ENCODE measurements at places on chromosomes 6 and 20. TPM values are rescaled to one million over a fixed set of nuclear protein-coding genes. Genes with fewer than 3 reads are reported as not detected.

DNA sequence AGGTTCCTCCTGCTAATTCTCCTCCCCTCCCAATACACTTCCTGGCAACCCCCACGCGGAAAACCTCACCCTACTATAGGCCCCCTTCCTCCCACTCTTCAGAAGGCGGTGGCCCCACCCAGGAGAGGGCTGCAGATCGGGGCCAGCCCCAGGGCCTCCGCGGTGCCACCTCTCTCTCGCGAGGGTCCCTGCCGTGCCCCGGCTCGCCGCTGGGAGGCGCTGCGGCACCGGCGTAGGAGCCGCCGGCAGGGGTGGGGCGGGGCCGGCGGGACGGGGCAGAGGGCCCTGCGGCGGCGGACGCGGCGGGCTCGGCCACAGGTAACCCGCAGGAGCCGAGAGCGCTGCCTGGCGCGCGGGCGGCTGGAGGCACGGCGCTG lies at the start of gene ANKRD6:
ANKRD6 (plus strand) TSS at position 278 of the 377 bp plus-strand sequence. CDS start 133,825 bp downstream, outside the sequence.
- peaks cover 42% of the 10 kb centered on the region for H3K27me3 ChIP-seq
- H3K36me3 ChIP-seq = no peaks in the 10 kb centered on the region
- peak; percentile 65 for DNase-seq
- peak within 1 kb of the TSS; percentile 68 for H3K4me3 ChIP-seq
- no peaks in the 10 kb centered on the region for H3K4me1 ChIP-seq
- H3K27ac ChIP-seq = no peak within 1 kb of the TSS

DNA sequence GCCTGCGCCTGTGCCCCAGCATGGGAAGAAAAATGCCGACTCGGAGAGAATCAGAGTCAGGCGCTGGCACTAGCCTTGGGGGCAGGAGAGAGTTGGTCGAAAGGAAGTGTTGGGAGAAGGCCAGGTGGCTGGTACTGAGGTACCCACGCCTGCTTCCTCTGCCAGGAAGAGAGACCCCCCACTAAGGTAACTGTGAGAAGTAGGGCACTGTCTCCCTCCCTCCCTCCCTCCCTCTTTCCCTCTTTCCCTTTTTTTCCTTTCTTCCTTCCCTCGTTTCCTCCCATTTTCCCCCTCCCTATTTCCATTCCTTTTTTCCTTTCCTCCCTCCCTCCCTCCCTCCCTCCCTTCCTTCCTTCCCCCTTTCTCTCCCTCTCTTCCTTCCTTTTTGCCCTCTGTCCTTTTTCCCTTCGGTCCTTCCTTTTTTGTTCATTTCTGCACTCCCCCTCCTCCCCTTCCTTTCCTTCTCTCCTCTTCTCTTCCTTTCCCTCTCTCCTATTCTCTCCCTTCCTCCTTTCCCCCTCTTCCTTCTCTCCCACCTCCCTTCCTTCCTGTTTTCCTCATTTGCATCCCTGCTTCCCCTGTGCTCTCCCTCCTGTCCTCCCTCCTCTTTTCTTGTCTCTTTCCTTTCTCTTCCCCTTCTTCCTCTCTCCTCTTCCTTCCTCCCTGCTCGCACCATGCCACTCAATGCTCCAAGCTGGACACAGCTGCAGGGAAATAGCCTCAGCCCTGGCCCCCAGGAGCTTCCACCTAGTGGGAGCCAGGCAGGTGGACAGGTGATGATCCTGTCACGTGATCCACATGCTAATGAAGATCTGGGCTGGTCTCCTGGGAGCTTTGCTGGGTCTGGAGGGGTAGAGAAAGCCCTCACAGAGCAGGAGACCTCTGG lies 148.0 kb downstream of the DHX35 start:
- H3K27me3 ChIP-seq = peaks cover 46% of the 10 kb centered on the region
- H3K36me3 ChIP-seq = no peaks in the 10 kb centered on the region
- no peak overlapping the region for H3K27ac ChIP-seq
- no peak overlapping the region for H3K4me3 ChIP-seq

DNA sequence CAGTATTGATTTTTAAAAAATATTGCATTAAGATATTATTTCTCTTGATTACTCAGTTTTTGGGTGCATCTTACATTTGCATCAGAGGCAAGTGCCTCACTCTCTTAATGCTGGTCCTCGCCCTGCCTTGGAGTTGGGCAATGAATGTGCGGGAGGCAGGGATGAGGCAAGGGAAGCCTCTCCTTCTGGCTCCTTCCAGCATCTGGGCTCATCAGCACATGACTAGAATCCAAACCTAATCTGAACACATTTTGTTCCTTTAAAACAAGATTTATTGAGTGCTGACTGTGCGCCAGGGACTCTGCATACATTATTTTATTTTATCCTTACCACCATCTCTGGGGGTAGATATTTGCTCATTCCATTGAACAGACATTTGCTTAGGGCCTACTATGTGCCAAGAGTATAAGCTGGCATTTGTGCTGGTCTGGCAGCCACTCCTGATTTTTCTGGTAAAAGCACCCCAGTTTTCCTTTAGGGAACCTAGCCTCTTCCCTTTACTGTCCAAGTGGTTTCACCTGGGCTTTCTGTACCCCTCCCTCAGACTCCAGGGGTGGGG lies 71.9 kb upstream of the ZNFX1 start:
- H3K27ac ChIP-seq = no peak overlapping the region
- peak; percentile 33 for DNase-seq
- no peak overlapping the region for H3K4me3 ChIP-seq
- no peaks in the 10 kb centered on the region for H3K36me3 ChIP-seq

GRCh38 chr20:37526238-37526838 lies 1.3 kb downstream of the BLCAP start:
- DNase-seq = peak; percentile 85
- H3K36me3 ChIP-seq = peaks cover 28% of the 10 kb centered on the region
- peak overlapping the region; percentile 72 for H3K4me3 ChIP-seq
- H3K27ac ChIP-seq = peak overlapping the region; percentile 100
- H3K4me1 ChIP-seq = peaks cover 47% of the 10 kb centered on the region

DNA sequence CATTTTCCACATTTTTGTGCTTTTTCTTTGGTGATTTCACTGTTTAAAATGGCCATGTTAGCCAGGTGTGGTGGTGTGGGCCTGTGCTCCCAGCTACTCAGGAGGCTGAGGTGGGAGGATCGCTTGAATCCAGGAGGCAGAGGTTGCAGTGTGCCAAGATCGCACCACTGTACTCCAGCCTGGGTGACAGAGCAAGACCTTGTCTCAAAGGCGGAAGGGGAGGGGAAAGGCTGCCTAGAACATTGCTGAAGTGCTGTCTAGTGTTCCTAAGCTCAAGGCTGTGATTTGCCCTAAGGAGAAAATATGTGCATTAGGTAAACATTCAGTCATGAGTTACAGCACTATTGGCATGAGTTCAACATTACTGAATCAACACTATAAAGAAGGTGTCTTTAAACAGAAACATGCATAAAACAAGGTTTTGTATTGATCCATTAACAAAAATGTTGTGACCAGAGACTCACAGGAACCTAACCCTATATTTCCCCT lies 14.0 kb downstream of the ZC2HC1B start:
- H3K4me3 ChIP-seq = no peak overlapping the region
- H3K36me3 ChIP-seq = no peaks in the 10 kb centered on the region
- H3K4me1 ChIP-seq = no peaks in the 10 kb centered on the region

DNA sequence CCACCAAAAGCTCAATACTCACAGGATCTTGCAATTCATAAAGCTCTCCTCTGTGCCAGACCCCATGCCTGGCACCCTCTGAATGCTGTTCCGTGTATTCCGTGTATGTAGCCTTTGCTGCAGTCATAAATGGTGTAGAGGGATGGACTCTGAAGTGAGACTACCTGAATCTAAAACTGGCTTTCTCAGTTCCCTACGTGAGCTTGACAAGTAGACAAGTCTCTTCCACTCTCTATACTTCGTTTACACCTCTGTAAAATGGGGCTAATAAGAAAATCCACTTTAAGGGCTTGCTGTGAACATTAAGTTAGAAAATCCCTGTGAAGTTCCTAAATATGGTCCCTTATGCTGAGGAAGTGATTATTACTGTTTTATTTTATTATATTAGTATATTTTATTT lies 31.5 kb downstream of the PPP1R16B start:
- no peaks in the 10 kb centered on the region for H3K36me3 ChIP-seq
- no peak overlapping the region for H3K27ac ChIP-seq
- no peak overlapping the region for H3K4me3 ChIP-seq
- no peaks in the 10 kb centered on the region for H3K4me1 ChIP-seq
- DNase-seq = no peak

DNA sequence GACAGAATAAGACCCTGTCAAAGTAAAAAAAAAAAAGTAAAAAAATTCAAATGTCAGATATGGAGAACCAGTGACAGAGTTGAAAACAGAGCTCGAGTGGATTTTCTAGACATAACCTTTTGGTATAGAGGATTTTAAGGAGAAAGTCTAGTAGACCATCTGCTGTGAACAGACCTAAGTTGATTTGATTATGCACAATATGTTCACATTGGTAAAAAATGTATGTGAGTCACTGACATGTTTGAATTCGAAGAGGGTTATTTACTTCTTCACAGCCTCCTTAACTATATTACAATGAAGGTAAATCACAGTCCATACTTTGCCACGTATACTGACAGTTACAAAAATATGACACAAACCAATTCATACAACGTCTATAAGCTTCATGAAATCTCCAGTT lies 7.4 kb downstream of the TINAG start:
- no peak overlapping the region for H3K27ac ChIP-seq
- H3K36me3 ChIP-seq = no peaks in the 10 kb centered on the region
- no peak for DNase-seq
- no peaks in the 10 kb centered on the region for H3K4me1 ChIP-seq
- H3K4me3 ChIP-seq = no peak overlapping the region
- H3K27me3 ChIP-seq = no peaks in the 10 kb centered on the region

DNA sequence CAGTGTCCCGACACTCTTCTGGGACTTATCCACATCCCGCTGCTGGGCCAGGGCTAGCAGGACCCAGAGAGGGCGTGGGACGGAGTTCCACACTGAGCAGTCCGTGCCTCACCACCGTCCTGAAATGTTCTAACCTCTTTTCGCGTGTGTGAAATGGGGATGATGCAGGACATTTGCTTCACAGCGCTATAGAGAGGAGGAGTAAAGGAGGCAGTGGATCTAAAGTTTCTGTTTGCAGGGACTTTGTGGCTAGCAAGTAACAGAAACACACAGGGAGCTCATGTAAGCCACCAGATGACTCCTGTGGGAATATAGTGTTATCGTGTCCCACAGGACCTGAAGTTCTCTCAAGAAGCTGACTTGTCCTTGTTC lies 634 bp downstream of the ITPA start:
- no peaks in the 10 kb centered on the region for H3K27me3 ChIP-seq
- DNase-seq = peak; percentile 18
- no peaks in the 10 kb centered on the region for H3K4me1 ChIP-seq
- H3K36me3 ChIP-seq = peaks cover 17% of the 10 kb centered on the region

- H3K4me3 ChIP-seq = no peak overlapping the region
- no peak overlapping the region for H3K27ac ChIP-seq
- no peaks in the 10 kb centered on the region for H3K4me1 ChIP-seq
- H3K27me3 ChIP-seq = no peaks in the 10 kb centered on the region
Observed at GRCh38 chr6:166253778-166254204, 54.4 kb downstream of the PRR18 start.

The TJAP1 gene
- 78.9 TPM for total RNA-seq

All from MCF 10A (cell line).